Activated CD4-positive, alpha-beta T cell treated with anti-CD3 and anti-CD28 coated beads, Interleukin-2, amount 10 ng/mL, durations not matched to agents 7 days and 5 days (primary cell): ENCODE measurements at places on chromosomes 3 and 15. TPM values are rescaled to one million over a fixed set of nuclear protein-coding genes. Genes with fewer than 3 reads are reported as not detected.

The CELF6 gene
- total RNA-seq = 1.2 TPM

The SENP8 gene
- 1.3 TPM for total RNA-seq

The ZNF774 gene
- total RNA-seq = 1.1 TPM

The TUSC2 gene
- total RNA-seq = 17.7 TPM

The CD96 gene
- 307 TPM for total RNA-seq

The MYD88 gene
- total RNA-seq = 74.1 TPM

The PLCB2 gene
- total RNA-seq = 195 TPM

The RBP2 gene
- total RNA-seq = not detected

- no peaks in the 10 kb centered on the region for H3K4me1 ChIP-seq
- H3K27ac ChIP-seq = no peak overlapping the region
- peaks cover 8% of the 10 kb centered on the region for H3K27me3 ChIP-seq
- H3K4me3 ChIP-seq = no peak overlapping the region
- H3K36me3 ChIP-seq = no peaks in the 10 kb centered on the region
These were observed 92.3 kb upstream of the TLE3 start for GRCh38 chr15:70189826-70190695.

DNA sequence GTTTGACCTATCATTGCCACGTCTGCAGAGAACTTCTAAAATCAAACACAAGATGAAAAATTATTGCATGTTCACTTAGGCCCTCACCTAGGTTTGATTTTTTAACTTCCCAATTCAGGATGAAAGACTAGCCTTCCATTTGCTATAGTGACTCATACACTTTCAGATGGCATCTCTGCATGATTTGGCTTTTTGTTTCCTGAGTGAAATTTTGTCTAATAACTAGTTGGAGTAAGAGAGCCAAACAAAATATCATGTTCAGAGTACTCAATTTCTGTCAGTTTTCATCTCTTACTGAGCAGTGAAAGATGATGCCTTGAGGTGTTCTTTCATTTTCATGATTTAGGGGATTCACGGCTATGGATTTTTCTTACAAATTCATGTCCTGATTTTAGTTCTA lies 122.9 kb downstream of the NSUN3 start:
- H3K27ac ChIP-seq = no peak overlapping the region
- no peaks in the 10 kb centered on the region for H3K36me3 ChIP-seq
- no peak for DNase-seq
- peaks cover 4% of the 10 kb centered on the region for H3K27me3 ChIP-seq
- H3K4me1 ChIP-seq = no peaks in the 10 kb centered on the region

- H3K36me3 ChIP-seq = no peaks in the 10 kb centered on the region
- DNase-seq = no peak
- H3K27ac ChIP-seq = no peak overlapping the region
- H3K4me1 ChIP-seq = no peaks in the 10 kb centered on the region
- H3K4me3 ChIP-seq = no peak overlapping the region
- no peaks in the 10 kb centered on the region for H3K27me3 ChIP-seq
These were observed 51.8 kb downstream of the MITF start for GRCh38 chr3:69791106-69791505.

- peak overlapping the region; percentile 92 for H3K27ac ChIP-seq
- H3K4me3 ChIP-seq = peak overlapping the region; percentile 81
- peaks cover 94% of the 10 kb centered on the region for H3K4me1 ChIP-seq
- DNase-seq = peak; percentile 51
- peaks cover 86% of the 10 kb centered on the region for H3K36me3 ChIP-seq
These were observed 36.5 kb downstream of the OXNAD1 start for GRCh38 chr3:16301507-16301906.

- no peaks in the 10 kb centered on the region for H3K36me3 ChIP-seq
- peaks cover 5% of the 10 kb centered on the region for H3K27me3 ChIP-seq
- H3K27ac ChIP-seq = no peak overlapping the region
- H3K4me1 ChIP-seq = no peaks in the 10 kb centered on the region
These were observed 104.4 kb downstream of the THSD4 start for GRCh38 chr15:71219645-71220044.

- H3K27ac ChIP-seq = no peak overlapping the region
- DNase-seq = no peak
- no peaks in the 10 kb centered on the region for H3K27me3 ChIP-seq
- no peaks in the 10 kb centered on the region for H3K4me1 ChIP-seq
These were observed 20.2 kb upstream of the MITF start for GRCh38 chr3:69718866-69719586.

GRCh38 chr3:72311425-72311824 lies 526.5 kb upstream of the PROK2 start:
- H3K4me3 ChIP-seq = no peak overlapping the region
- H3K27me3 ChIP-seq = no peaks in the 10 kb centered on the region
- H3K36me3 ChIP-seq = no peaks in the 10 kb centered on the region
- DNase-seq = no peak
- no peak overlapping the region for H3K27ac ChIP-seq
- peaks cover 22% of the 10 kb centered on the region for H3K4me1 ChIP-seq

DNA sequence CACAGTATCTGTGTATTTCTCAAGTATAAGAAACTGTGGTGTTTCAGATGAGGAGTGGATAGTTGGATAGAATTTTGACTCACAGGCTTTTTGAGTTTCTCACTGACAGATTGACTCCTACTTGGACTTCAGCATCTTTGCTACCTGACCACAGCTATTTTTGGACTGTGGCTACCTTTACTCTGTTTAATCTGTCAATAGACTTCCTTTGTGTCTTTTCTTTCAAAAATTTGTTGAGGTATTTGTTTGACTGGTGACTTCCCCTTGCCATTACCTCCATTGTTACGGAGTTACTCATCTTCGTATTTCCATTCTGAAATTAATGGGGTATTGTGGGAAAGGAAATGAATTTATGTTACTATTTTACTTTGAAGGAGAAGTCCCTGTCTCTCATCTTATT lies 123.8 kb downstream of the AGBL1 start:
- no peaks in the 10 kb centered on the region for H3K27me3 ChIP-seq
- DNase-seq = no peak
- no peaks in the 10 kb centered on the region for H3K36me3 ChIP-seq
- H3K4me3 ChIP-seq = no peak overlapping the region
- H3K27ac ChIP-seq = no peak overlapping the region

DNA sequence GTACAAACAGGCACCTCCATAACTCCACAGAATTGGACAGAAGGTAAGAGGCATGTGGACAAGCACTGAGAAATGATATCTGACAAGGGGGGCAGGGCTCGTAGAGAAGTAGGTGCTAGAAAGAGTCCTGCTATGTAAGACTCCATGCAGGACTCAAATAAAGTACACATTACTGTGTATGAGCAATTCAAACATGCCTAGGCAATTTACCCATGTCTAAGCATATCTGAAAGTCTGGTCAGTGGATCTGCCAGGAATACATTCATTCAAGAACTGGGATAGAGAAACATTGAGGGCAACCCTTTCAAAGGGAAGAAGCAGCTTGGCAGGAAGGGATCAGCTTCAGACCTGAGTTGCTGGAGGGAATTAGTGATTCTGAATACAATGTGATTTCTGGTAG lies 174.1 kb upstream of the MCTP2 start:
- no peaks in the 10 kb centered on the region for H3K4me1 ChIP-seq
- no peaks in the 10 kb centered on the region for H3K36me3 ChIP-seq
- H3K4me3 ChIP-seq = no peak overlapping the region
- no peak for DNase-seq
- H3K27me3 ChIP-seq = peaks cover 11% of the 10 kb centered on the region

- H3K27me3 ChIP-seq = no peaks in the 10 kb centered on the region
- no peak overlapping the region for H3K4me3 ChIP-seq
- no peak overlapping the region for H3K27ac ChIP-seq
- H3K4me1 ChIP-seq = no peaks in the 10 kb centered on the region
- no peaks in the 10 kb centered on the region for H3K36me3 ChIP-seq
- DNase-seq = no peak
These were observed 25.9 kb downstream of the SCN5A start for GRCh38 chr3:38623539-38623938.

- H3K27me3 ChIP-seq = no peaks in the 10 kb centered on the region
- H3K27ac ChIP-seq = no peak overlapping the region
- no peak overlapping the region for H3K4me3 ChIP-seq
- no peak for DNase-seq
These were observed 152.6 kb downstream of the BBX start for GRCh38 chr3:107675233-107675900.

DNA sequence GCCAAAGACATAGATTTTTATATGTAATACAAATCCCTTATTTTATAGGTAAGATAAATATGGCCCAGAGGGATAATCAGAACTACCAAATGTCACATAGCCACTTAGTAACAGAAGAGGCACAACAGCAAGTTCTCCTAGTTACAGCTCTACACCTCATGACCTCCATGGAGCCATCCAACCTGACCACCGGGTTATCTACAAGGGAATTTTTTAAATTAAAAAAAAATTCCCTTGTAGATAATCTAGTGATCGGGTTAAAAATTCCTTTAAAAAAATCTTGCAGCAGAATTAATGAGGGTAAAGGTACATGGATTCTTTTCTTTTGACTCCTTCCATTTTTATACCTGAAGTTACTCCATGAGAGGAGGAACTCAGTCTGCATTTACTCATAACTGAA lies 365.2 kb upstream of the WNT5A start:
- no peaks in the 10 kb centered on the region for H3K4me1 ChIP-seq
- no peaks in the 10 kb centered on the region for H3K36me3 ChIP-seq
- no peak for DNase-seq
- no peaks in the 10 kb centered on the region for H3K27me3 ChIP-seq

DNA sequence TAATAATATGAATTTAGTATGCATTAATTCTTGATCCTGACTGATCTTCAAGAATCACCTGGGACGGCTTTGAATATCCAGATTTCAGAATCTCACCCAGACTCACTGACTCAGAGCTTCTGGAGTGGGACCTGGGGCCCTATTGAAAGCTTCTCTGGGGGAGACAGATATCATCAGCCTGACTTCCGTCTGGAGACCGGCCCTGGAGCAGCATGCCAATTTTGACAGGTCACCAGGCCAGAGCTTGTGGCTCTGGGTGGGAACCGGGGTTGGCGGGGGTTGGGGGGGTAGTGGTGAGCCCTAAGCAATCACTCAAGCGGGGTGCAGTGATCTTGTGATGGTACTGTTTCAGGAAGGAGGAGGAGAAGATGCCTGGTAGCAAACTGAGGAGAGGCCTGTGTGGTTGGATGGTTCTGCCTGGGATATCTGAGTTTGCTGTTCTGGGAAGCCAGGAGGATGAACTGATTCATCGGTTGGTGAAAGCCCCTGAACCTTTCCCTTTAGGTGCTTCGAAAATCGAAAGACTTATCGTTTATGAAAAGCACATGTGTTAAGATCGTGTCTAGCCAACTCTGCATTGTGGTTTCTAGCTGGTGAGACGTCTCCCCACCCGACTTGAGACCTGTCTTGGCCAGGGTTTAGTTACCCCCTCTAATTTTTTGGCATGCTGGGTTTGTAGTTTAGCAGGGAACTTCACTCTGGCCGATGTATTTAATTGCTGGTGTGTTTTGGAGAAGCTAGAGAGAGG lies 263.9 kb upstream of the C2CD4B start:
- DNase-seq = no peak
- no peaks in the 10 kb centered on the region for H3K27me3 ChIP-seq
- no peaks in the 10 kb centered on the region for H3K4me1 ChIP-seq
- no peak overlapping the region for H3K4me3 ChIP-seq

GRCh38 chr15:85619992-85620689 lies 174.6 kb downstream of the KLHL25 start:
- peaks cover 5% of the 10 kb centered on the region for H3K36me3 ChIP-seq
- H3K4me1 ChIP-seq = peaks cover 42% of the 10 kb centered on the region
- no peak overlapping the region for H3K4me3 ChIP-seq
- no peak overlapping the region for H3K27ac ChIP-seq
- DNase-seq = no peak

- no peak overlapping the region for H3K4me3 ChIP-seq
- H3K27ac ChIP-seq = no peak overlapping the region
- DNase-seq = no peak
These were observed 98.8 kb downstream of the TGFBR2 start for GRCh38 chr3:30704931-30705890.

DNA sequence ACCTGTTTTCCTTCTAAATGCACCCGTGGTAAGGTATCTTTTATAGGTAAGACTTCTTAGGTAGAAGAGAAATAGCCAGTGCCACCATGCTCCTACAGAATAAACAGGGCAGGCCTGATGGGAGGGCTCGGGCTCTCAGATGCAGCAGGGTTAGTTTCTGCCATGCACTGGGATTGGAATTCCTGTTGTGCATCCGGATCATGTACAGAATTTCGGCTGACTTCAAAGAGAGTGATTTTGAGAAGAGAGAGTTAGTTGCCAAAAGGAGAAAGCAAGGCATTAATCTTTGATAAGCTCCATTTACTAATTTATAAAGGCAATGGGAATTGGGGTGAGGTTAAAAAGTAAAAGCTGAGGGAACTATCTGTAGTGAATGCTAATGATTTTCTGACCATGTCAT lies 211.2 kb downstream of the WDR72 start:
- H3K36me3 ChIP-seq = no peaks in the 10 kb centered on the region
- H3K4me3 ChIP-seq = no peak overlapping the region
- no peak overlapping the region for H3K27ac ChIP-seq
